GOT3 (cell line): ENCODE measurements at places on chromosomes 5 and 9.

DNA sequence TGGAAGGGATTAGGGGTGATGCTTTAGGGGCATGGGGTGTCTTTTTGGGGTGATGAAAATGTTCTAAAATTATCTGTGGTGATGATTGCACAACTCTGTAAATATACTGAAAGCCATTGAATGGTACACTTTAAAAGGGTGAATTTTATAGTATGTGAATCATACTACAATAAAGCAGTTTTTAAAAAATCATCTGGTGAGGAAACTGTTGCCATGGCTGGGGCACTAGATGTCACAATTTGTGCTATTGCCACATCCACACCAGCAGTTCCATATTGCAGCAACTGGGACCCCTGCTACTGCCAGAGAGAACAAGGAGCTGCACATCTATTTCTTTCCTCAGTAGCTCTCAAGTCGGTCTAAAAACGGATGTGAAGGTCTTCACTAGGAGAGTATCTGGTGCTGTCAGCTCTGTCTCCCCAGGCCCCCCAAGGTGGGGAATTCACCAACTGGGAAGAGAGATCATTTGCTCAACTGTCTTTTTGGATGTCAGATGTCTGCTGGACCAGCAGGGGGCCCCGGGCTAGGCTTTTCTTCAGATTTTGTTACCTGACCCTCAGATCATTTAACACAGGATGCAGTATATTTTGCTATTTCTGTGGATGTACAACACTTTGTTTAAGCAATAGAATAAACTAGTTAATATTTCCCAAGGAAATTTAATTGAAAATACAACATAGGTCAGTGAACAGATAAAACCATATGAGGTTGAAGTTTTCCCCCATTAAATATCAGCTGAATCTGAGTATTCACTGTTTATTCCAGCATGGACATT lies 13.2 kb downstream of the CMYA5 start:
- DNase-seq = no peak

DNA sequence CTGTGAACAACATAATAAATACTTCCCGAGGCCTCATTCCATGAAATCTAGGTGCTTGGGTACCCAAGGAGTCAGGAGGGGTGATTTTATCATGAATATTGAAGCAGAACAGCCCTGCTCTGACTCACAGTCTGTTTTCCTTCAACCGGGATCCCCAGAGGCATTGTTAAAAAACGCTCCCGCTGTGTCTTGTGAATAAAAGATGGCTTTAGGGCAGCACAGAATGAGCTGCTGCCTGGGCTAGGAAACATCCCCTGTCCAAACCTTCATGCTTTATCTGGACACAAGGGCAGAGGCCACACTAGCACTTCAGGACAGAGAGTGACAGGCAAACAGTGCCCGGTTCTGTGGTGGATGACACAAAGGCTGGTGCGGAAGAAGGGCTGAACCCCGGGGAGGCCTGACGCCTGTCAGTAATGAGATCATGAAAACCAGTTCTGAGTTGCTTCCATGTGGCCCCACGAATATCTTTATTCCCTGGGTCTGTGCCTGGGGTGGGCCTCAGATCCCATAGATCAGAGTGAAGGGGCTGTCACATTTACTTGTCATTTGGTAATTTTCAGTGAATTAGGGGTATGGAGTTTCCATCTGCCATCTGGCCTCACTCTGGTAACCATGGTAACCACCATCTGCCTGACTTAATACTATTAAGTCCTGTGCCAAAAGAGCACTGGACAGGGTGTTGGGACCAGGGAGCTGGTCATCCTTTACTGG lies 2.6 kb downstream of the IGFBPL1 start:
- no peak for DNase-seq

DNA sequence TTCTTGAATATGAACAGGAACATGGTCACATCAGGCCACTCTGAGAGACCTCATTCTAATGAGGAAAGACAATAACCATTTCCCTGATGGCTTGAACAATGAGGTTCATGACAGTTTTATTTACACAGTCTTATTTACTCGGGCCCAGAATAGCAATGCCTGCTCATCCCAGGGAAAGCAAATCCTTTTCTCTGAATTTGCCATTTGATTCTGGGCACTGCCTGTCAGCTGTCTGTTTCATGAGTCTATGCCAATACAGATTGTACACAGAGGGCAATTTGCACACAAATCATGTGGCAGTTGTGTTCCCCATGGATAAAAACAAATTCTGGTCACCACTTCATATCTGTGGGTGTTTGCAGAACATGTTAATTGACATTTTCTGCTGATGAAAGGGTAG lies 492.5 kb downstream of the ACTL7B start:
- no peak for DNase-seq

DNA sequence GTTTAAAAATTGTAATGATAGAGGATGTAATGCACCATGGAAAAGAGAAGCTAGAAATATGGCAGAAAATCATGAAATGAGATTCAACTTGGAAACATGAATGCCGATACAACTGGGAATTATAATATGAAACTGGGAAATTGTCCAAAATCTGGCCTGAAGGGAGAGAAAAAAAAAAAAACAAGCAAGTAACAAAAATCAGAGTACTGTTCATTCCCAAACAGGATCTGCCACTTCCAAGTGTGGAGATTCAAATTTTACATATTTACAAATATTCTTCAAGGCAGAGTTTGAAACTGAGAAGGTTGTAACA lies 56.6 kb upstream of the MOCS2 start:
- DNase-seq = no peak

- no peak for DNase-seq
Measured at GRCh38 chr5:4108690-4109089, 513.1 kb downstream of the IRX1 start.

DNA sequence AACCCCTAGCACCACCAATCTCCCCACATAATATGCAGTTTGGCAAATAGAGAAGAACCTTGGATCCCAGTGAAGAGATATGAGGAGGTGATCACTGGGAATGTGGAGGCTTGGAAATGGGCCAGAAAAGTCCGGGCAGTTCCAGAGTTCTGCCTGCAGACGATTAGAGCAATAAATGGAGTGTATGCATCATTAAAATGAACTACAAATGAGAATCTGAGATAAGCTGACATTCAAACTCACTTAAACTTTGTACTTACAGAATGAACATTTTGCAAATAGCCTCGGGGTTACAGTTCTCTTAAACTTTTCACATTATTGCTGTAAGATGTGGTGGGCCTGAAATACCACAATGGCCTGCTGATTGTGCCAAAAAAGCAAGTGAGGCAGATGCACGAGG lies 23.0 kb upstream of the LHFPL2 start:
- DNase-seq = no peak

GRCh38 chr9:130465383-130466096 lies 20.8 kb downstream of the ASS1 start:
- no peak for DNase-seq

DNA sequence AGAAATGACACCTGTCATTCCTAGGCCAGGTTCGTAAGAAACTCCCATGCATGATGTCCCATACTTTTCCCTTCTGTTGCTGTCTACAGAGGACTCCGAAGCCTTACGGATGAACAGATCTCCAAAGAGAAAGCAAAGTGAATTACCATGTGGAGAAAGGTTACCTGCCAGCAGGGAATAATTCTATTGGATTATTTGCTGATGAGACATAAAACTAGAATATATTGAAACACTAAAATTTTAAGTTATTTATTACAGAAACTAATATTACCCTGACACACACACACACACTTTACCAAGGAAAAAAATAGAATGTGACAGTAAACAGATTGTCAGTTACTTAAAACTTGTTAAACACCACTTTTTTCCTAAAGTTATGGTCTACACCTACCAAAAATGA lies 452.7 kb upstream of the DAB2 start:
- no peak for DNase-seq

DNA sequence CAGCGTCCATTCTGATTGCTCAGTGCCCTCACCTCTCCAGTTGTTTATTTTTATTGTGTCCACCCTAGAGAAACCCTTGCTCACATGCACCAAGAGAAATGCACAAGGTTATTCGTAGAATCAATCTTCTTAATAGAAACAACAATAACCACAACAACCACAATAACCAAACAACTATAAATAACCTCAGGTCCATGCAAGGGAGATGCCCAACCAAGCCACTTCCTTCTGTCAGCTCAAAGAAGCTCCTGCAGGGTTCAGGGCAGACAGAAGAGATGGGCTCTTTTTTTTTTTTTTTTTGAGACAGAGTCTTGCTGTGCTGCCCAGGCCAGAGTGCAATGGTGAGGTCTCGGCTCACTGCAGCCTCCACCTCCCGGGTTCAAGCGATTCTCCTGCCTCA lies 14.9 kb upstream of the TCOF1 start:
- DNase-seq = no peak

GRCh38 chr9:133987446-133987788 lies 4.7 kb downstream of the VAV2 start:
- DNase-seq = no peak

- no peak for DNase-seq
Measured at GRCh38 chr5:84327591-84327990, 57.1 kb downstream of the EDIL3 start.

DNA sequence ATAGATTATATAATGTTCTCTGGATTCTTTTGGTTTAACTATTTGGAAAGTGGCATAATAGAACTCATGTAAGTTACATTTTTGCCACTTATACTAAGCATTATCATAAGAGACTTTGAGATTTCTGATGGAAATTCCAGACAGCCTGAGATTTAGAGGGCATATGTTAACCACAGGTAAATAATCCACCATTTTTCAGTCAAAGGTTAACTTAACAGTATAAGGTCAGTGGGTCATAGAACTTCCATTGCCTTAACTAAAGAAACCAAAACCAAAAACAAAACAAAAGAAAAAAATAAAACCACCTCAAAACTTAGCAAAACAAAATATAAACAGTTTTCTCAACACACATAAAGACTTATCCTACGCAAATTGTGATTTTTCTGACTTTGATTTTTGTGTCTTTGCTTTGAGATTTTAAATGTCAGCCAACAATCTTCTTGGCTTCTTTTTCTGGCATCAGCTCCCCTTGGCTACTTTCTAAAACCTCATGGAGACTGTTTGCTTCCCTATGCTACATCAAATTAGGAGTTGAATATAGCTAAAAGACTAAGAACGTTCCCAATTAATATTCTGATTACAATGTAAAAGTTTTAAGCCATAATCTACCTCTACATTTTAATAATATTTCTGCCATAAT lies 430.1 kb upstream of the DAB2 start:
- no peak for DNase-seq

DNA sequence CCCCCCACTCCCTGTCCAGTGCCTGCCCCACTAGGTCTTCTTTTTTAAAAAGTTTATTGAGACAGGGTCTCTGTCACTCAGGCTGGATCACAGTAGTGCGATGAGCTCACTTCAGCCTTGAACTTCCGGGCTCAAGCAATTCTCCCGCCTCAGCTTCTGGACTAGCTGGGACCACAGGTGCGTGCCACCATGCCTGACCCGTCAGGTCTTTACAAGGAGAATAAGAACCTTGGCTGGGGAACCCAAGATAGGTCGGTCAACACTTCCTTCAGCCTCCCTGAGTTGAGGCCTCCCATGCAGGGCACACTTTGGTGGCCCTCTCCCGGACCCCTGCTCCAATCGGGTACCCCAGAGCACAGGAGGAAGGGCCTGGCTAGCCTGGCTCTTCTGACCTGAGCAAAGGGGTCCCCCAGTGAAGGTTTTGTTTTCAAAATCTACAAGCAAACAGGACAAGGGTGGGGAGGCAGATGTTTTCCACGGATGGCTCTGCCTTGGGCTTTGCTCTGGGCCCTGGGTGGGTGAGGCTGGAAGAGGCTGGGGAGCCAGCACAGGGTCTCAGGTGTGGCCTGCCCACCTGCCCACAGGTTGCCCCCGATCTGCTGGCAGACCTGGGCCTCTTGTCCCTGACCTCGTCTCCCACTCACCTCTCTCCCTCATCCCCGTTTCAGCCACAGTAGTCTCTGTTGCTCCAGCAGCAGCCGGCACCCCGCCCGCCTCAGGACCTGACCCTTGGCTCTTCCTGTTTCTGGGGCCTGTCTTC lies 108.7 kb upstream of the PHYKPL start:
- DNase-seq = no peak

DNA sequence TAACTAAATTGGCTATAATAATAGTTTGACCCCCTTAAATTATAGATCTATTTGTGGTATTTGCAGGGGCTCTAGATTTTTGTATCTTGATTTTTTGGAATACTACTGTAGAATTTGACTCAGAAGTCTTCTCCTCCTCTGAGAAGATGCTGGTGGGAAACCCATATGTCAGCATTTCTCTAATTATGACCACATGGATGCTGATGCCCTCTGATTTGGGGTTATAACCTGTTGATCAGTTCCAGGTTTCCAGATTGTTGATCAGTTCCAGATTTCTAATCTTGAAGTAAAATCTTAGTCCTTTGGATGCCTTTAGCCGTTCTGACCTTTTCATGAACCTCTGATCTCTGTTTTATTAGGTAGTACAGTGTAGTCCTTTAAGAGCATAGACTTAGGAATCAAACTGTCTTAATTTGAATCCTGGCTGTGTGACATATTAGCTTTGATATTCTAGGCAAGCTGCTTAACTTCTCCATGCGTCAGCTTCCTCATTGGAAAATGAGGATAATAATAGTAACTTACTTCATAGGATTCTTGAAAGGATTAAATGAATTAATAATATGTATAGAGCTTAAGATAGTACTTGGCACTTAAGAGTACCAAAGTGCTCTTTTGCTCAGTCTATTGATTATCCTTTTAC lies 8.1 kb downstream of the FSD1L start:
- no peak for DNase-seq

DNA sequence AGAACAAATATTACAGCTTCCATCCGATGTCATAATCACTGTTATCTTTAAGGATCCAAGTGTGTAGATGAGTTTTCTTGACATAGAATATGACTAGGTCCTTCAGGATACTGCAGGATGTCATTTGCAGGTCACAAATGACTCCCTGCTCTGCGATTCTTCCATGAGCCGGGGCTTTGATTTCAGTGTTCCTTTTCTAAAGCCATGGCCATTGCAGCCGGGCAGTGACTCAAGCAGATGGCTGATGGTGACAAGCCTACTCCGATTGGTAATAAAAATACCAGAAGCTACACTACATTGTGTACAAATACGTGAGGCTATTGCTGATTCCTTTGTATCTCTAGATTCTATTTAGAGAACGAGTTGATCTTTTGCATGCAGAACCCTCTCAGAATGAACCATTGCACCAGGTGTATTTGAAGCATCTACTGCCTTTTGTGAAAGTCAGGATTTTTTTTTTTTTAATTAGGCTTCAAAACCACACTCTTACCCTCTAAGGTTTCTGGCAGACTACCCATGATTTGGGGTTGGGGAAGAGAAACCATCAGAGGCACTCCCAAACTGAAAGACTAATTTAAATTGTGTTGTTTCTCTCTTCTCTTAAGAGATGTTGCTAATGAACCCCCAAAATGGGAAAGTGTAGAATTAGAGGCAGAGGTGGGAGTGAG lies 271.0 kb upstream of the ADRA1B start:
- no peak for DNase-seq

- DNase-seq = no peak
Measured at GRCh38 chr9:20319241-20319640, 303.1 kb downstream of the MLLT3 start.

GRCh38 chr5:74336297-74336696 lies 304.2 kb downstream of the ENC1 start:
- no peak for DNase-seq

- no peak for DNase-seq
Measured at GRCh38 chr5:173643964-173644363, 27.5 kb upstream of the BOD1 start.

- no peak for DNase-seq
Measured at GRCh38 chr9:79591458-79591857, 19.7 kb downstream of the TLE4 start.

- no peak for DNase-seq
Measured at GRCh38 chr9:116447934-116448333, 239.2 kb upstream of the TRIM32 start.
